ENCODE measurements at places on chromosomes 1 and 21.

DNA sequence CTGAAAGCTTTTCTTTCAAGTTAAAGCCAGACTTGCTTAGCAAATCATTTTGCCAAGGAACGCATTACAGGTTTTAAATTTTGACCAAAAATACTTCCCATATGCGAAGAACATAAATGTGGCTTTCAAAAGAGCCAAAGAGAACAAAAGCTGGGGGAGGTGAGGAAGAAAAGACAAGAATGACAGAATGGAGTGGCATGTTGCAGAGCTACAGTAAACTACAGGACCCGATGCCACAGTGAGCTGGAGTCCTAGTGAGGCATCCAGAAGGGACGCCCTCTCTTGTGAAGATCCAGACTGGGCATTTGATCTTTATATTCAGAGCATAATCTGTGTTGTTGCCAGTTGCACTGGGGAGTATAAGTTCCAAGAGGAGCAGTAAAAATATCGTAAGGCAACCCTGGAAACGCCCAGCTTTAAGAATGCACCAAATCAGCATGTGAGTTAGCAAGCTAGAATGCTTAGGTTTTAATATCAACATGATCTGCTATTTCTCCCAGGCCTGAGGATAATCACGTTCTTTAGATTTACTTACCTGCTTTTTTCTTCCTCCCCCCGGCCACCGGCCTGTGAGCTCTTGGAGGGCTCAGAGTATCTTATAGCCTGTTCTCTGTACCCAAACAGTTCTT, 48.4 kb upstream of the HOOK1 start:
- no peak for DNase-seq

- no peak for DNase-seq
These were observed 149.5 kb upstream of the NEGR1 start for GRCh38 chr1:72431810-72432209.

GRCh38 chr1:53951697-53952096, 5.5 kb downstream of the LRRC42 start:
- no peak for DNase-seq

DNA sequence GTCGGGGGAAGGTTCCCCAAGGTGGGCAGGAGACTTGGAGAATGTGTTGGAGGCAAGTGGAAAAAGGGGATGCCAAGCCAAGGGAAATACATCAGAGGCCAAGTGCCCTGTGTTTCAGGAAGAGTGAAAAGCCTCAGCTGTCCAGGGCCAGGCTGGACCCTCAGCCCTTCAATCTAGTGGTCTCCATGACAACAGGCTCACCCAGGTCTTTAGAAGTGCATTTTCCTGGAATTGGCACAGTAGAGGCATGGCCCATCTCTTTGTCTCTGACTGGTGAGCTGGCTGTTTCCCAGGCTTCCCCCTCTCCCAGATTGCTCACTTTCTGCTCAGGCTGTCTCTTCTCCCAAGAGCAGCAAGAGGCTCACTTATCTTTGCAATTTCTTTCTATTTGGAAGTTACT, 10.4 kb upstream of the RHBG start:
- no peak for DNase-seq
